ENCODE measurements at places on chromosomes 16 and 17.

DNA sequence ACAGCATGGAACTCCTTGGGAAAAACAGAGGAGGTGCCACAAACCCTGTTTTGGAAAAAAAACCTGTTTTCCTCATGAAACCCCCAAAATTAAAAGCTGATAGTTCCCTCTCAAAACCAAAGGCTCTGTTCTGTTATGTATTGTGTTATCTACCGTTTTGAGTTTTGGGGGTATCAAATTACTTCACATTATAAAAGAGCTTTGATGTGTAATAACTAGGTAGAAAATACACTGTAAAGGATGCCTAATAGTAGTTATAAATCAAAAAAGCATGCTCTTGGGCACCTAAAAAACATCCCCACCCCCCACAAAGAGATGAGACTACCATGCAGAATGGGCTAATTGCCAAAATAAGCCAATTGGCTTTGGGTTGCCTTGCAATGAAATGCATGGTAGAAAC is 30.8 kb downstream of the C16orf54 start:
- no peak for DNase-seq

GRCh38 chr17:49575679-49576087 is at the start of gene NXPH3:
Gene NXPH3 (plus strand): TSS chr17:49575871. CDS start chr17:49576220, 349 bp downstream.
- DNase-seq, result peak; percentile 94

GRCh38 chr16:26247063-26247462 is 555.3 kb downstream of the HS3ST4 start:
- DNase-seq, result no peak

- DNase-seq, result no peak
These were observed 57.9 kb upstream of the SLC12A3 start for GRCh38 chr16:56807011-56807675.

DNA sequence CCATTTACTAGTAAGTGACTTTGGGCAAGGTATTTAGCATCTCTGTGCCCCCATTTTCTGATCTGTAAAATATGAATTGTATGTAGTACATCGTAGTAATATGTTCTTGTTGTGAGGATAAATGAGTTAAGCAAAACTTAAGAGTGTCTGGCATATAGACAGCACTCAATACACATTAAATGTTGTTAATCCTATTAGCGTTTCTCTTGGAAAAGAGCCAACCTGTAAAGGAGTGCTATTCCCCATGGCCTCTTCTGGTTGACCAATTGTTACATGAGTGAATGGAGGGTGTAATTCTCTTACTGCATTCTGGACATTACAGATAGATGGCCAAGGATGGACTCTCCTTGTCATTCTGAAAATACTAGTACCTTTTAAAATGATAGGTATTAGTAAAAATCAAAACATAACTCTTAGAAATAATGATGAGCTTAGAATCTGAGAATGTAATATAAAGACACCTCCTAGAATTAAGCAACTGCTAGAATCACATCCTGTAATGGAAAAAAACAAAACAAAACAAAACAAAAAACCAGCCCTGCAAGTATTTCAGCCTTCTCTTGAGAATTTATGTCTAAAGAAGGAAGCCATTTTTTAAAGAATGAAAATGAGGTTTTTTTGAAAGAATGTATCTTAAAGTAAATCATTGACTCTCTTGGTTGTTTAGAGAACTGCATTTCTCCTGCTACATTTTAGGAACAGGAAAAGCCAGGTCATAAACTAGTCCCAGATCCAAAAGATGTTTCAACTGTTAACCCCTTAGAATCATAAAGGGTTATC is 30.5 kb downstream of the IQCK start:
- DNase-seq, result no peak

DNA sequence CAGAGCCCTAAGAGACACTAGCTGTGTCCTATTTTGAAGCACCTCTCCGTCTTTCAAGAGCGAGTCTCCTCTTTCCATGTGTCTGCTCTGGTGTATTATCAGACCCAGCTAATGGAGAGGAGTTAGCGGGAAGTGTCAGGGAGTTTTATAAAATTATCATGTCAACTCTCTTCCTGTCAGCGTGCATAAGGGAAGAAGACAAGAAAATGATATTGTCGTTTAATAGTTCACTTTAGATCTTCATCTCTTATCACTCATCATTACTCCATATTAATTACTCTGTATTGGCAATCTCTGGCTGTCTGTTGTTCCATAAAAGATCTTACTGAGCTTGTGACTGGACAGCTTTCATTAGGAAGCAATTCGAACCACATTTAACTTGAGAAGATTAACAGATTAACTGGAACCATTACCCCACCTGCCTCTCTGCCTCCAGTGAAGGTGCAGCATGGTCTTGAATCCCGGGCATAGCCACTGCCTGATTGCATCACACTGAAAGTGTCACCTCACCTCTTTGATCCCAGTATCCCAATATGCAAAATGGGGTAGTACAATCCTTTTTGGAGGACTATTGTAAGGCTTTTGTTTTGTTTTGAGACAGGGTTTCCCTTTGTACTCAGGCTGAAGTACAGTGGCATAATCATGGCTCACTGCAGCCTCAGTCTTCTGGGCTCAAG is 121.1 kb downstream of the TMEM114 start:
- DNase-seq, result no peak

Data from H9 (cell line).